ENCODE measurements at places on chromosomes 4 and X.

- DNase-seq, result no peak
Measured at GRCh38 chr4:81922313-81922712, 450.6 kb upstream of the RASGEF1B start.

GRCh38 chrX:149157976-149158375 lies 347.1 kb downstream of the IDS start:
- DNase-seq, result no peak

DNA sequence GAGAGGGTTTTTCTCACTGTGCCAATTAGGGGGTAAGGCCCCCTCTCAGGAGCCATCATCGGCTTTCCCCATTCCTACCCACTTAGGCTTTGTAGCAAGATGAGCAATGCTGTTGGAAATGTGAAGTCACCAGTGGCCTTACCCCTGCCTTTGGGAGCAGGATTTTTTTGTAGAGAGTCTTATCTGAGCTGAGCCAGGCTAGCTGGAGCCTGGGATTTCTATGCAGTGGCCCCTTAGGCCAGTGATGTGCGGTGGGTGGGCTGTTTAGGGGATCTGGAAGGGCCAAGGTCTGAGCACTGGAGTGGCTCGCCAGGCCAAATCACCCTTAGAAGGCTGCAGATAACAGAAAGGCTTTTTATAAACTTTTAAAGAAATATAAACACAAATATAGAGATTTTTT lies 4.2 kb downstream of the CXorf65 start:
- DNase-seq, result no peak

- no peak for DNase-seq
Measured at GRCh38 chrX:38221391-38221929, 789 bp upstream of the SRPX start.

- DNase-seq, result no peak
Measured at GRCh38 chr4:772776-773175, 53.2 kb downstream of the CPLX1 start.

GRCh38 chr4:152294331-152294730 lies 241.6 kb downstream of the FBXW7 start:
- no peak for DNase-seq

DNA sequence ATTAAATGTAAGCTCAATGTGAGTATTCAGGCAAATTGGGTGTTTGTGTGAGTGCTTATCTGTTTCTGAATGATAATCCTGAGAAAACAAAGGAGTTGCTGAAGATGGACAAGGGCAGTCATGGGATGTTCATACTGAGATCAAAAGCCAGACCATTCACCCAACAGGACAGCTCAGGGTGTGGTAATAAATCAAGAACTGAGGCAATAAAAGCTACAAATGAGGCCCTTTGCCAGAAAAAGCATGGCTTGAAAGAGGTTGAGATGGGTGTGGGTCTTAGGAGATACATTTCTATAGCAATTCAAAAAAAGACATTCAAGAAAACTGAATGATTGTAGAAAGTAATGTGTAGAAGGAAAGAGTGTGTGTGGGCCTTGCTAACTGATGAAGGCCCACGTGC lies 425.8 kb upstream of the BOD1L1 start:
- DNase-seq, result no peak

DNA sequence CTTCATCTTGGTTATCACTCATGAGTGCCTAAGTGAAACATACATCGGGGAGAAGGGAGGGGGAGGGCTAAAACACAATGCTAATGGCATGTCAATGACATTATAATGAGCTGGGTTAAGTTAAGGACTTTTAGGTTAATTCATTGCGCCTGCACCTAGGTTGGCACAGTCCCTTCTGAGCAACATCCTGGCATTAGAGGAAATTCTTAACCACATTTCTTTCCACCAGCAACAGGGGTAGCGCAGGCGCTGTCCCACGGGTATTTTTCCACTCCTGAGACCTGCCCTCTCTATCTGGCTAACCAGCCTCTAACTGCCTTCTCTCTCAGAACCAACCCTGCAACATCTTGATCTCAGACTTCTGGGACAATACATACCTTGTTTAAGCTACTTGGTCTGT lies 39.0 kb upstream of the PROM1 start:
- DNase-seq, result no peak

GRCh38 chr4:87679449-87680169 lies 29.5 kb downstream of the DMP1 start:
- no peak for DNase-seq

- no peak for DNase-seq
Measured at GRCh38 chr4:127783955-127784770, 2.0 kb downstream of the HSPA4L start.

DNA sequence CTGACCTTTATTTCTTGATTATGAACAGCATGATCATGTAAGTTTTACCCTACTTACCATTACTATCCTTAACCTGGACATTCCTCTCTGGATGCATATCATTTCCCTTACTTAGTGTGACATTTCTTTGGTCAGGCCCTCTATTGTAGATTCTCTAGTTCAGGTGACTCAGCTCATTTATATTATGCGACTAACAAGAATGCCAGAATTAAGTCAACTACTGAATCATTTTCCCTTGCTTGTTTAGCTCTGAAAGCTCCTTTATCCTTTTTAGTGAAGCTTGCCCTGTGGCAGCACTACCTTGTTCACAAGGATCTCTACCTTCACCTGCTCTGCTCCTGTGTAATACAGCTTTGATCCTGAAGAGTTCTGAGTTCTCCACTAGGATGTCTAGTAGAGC lies 15.1 kb upstream of the UGT2B17 start:
- DNase-seq, result no peak

DNA sequence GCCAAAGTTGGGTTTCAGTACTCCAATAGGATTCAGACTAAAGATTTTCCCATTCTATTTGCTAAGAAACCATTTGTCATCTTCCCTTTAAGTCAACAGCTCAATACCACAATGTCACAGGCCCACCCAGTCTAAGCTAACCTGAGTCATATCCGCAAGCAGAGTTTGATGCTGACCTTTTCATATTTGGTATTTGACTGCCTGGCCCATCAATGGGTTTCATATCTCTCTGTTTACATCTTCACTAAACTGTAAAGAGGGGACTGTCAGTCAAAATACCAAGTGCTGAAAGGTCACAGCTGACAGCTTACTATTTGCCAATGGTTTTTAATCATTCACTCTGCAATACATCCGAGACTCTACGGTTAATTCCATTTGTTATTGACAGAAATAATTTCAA lies 707.5 kb upstream of the ACTRT1 start:
- DNase-seq, result no peak

DNA sequence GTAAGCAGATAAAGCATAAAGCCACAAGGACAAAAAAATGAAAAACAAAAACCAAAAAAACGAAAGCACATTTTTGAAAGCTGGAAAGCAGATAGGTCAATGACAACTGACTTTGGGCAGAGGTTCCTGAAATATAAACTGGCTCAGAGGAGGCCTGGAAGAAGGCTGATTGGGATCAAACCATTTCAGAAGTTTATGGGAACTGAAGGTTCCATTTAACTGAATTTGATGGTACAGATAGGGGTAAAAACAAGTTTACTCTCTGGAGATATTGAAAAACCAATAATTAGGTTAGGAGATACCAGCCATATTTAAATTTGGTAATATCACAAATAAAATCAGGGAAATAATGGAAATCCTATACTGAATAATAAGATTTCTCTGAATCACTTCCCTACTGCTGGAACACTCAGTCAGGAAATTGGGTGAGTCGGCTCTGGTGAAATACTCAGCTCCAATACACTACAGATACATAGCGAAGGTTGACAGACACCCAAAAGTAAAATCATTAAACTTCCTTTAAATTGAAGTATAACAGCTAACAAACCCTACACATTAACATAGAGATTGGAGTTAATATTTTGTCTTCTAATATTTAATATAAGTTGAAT lies 1584.3 kb downstream of the STIM2 start:
- DNase-seq, result no peak

DNA sequence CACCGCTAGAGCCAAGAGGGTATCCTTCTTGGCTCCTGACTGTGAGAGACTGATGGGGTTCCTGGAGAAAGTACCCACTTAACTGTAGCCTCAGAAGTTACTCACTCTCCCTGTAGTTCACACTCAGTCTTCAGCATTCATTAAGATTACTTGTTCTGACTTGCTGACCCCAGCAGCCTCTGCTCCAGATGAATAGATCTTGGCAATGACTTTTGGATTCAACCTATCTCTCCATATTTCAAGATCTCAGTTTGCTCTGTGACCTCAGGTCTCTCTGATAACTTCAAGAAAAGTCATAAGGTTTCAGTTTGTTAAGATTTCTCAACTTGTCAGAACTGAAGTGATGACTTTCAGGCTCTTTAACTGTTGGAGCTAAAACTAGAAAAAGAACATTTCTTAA lies 825.6 kb downstream of the PCDH7 start:
- no peak for DNase-seq

- no peak for DNase-seq
Measured at GRCh38 chr4:158814636-158815330, 46.0 kb downstream of the FNIP2 start.

DNA sequence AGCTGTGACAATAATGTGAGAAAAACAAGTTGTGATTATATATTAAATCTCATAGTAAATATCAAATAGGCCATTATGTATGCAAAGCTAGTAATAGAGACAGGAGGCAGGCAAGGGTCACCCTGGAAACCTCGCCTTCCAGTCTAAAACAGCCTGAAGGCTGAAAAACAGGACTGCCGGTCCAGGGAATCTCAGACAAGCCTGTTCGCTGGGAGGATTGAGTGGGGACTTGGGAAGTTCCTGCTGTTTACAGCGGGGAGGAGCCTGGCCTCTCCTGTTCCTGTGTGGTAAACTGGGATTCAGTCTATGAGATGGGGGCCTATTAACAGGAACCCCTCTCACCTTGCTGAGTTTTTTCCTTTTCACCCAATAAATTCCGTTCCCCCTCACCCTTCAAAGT lies 2317.3 kb downstream of the PCDH7 start:
- no peak for DNase-seq

DNA sequence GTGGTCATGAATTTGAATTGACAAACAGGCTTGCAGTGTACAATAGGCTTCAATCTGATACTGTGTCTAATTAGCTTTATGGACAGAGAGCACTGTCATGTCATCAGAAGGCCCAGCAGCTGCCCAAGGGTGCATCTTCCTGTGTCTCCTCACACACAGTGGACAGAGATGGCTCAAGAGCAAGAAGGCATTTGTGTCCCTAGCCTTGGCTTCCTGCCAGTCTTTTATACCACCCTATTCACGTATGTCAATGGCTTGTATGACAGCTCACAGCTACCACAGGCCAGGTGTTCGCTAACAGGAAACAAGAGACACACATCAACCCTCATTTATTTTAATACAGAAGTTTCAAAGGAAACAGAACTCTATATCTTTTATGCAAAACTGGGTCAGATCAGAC lies 874.0 kb upstream of the AGA start:
- DNase-seq, result no peak

DNA sequence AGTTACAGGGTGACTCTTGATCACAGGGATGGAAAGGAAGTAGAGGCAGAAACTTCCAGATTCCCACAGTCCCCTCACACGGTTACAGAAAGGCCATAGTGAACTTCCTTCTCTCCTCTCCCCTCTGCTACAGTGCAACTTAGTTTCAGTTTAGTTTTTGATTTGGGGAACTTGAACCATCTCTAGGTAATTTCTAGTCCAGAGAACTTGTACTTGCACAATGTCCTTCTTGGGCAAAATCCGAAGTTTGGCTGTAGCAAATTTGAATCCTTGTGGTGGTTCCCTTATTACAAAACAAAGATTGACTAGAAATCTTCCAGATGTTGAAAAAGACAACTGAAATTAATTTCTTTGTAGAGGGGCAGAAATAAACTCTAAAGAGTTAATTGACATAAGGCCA lies 1.2 kb upstream of the BLTP1 start:
- no peak for DNase-seq

DNA sequence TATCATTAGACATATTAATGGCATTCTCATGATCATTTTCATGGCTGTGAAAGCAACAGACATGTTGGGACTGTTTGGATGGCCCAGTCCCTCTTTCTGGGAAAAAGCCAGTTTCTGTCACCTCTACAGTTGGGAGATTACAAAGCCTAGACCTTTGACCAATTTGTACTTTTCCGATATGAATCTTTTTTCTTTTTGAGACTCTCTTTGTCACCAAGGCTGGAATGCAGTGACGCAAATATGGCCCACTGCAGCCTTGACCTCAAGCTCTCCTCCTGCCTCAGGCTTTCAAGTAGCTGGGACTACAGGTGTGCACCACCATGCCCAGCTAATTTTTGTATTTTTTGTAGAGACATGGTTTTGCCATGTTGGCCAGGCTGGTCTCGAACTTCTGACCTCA lies 9.4 kb downstream of the TBC1D25 start:
- DNase-seq, result no peak

GRCh38 chr4:6914448-6914847 lies 4.8 kb downstream of the TBC1D14 start:
- DNase-seq, result no peak

DNA sequence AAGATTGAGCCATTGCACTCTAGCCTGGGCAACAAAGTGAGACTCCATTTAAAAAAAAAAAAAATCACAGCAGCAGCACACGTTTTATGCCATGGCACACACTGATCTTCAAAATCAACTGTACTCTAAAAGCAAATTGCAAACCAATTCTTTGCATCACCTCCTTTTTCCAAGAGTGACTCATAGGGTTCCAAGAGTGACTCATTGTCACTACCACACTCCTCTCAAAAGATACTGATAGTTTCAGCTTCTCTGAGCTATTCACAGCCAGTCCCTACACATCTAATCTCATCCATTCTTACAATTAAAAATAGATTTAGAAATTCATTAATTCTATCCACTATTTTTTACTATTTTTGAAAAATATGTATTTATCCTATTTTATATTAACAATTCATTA lies 1494.9 kb upstream of the AGA start:
- DNase-seq, result no peak

GRCh38 chrX:113512700-113513395 lies 672.2 kb upstream of the AMOT start:
- no peak for DNase-seq

GRCh38 chr4:123093236-123093635 lies 170.8 kb upstream of the NUDT6 start:
- no peak for DNase-seq

DNA sequence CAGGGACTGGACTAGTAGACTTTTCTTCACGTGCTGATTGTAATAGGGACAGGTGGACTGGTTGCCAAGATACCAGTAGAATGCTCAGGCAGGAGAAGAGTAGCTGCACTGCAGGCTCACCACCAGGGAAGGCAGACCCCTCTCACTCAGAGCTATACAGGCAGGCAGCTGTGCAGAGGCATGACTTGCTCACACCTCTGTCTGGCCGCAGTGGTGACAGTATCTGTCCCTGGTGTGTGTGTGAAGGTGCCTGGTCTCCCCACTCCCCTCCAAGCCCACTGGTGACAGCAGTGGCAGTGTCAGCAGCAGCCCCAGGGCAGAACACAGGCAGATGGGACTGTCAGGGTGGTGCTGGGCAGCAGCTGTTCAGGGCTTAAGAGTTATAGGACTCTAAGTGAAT lies 140.7 kb downstream of the RPS6KA6 start:
- DNase-seq, result no peak

DNA sequence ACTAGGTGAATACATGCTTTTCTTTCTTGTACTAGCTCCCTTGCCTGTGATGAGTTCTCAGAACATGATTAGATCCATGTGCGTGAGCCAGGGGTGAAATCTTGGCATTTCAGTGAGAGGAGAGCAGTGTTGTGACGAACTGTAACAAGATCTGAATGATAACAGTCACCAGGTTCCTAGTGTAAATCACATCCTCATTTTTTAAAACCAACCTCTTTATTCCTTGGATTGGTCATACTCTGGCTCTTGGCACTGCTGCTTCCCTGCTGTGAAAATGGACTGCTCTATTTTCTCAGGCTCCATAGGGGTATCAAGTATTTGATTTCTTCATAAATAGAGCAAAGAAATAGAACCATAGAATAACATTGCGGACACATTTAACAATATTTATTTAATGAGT lies 206.3 kb downstream of the SLC4A4 start:
- no peak for DNase-seq
